ENCODE measurements at places on chromosomes 6 and 20. TPM values are rescaled to one million over a fixed set of nuclear protein-coding genes. Genes with fewer than 3 reads are reported as not detected.

DNA sequence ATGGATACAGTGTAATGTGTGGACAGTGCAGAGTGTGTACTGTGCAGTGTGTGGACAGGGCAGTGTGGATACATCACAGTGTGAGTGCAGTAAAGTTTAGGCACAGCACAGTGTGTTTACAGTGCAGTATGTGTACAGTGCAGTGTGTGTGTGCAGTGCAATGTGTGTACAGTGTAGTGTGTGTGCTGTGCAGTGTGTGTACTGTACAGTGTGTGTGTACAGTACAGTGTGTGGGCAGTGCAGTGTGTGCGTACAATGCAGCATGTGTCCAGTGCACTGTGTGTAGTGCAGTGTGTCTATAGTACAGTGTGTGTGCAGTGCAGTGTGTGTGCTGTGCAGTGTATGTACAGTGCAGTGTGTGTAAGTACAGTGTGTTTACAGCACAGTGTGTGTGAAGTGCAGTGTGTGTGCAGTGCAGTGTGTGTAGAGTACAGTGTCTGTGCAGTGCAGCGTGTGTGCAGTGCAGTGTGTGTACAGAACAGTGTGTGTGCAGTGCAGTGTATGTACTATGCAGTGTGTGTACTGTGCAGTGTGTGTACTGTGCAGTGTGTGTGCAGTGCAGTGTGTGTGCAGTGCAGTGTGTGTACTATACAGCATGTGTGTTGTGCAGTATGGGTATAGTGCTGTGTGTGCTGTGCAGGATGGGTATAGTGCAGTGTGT is 385.2 kb downstream of the KIF16B start:
- H3K4me1 ChIP-seq, result no peaks in the 10 kb centered on the region
- no peaks in the 10 kb centered on the region for H3K36me3 ChIP-seq
- H3K4me3 ChIP-seq, result no peak overlapping the region
- no peak overlapping the region for H3K27ac ChIP-seq
- H3K27me3 ChIP-seq, result no peaks in the 10 kb centered on the region

DNA sequence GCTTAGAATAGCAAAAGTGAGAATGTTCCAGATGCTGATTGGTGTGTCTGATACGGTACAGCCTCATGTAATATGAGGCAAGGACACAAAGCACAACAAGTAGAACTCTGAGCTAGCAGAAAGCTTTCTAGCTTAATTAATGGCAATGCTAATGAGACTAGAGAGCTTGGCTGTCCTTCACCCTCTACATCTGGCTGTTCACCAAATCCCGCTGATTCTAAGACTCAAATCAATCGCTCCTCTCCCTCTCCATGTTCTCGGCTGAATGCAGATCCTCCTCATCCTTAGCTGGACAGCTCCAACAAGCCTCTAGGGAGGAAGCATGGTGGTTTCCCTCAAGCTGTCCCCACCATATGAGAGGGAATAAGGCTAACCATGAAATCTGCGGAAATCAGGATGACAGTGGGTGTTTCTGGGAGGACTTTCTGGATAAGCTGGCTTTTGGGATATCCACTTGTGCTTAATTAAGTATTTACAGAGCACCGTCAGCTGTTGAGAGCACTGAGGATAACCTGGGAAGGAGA is 128.9 kb downstream of the FOXC1 start:
- no peak for DNase-seq
- no peaks in the 10 kb centered on the region for H3K36me3 ChIP-seq
- no peaks in the 10 kb centered on the region for H3K4me1 ChIP-seq
- no peak overlapping the region for H3K4me3 ChIP-seq
- H3K27me3 ChIP-seq, result no peaks in the 10 kb centered on the region
- H3K27ac ChIP-seq, result no peak overlapping the region

- H3K27me3 ChIP-seq, result no peaks in the 10 kb centered on the region
- H3K4me1 ChIP-seq, result peaks cover 15% of the 10 kb centered on the region
- peaks cover 15% of the 10 kb centered on the region for H3K36me3 ChIP-seq
- no peak overlapping the region for H3K27ac ChIP-seq
- DNase-seq, result no peak
Measured at GRCh38 chr6:153000243-153000642, 2.3 kb downstream of the MTRF1L start.

DNA sequence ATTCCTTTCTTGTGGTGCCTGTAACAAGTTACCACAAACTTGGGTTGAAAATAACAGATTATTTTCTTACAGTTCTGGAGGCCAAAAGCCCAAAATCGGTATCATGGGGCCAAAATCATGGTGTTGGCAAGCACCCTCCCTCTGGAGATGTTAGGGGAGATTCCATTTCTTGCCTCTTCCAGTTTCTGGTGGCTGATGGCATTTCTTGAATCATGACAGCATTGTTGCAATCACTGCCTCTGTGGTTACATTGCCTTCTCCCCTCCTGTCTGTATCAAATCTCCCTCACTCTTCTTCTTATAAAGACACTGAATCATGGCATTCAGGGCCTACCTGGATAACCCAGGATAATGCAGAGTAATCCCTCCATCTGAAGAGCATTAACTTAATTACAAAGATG is 17.9 kb upstream of the TENT5A start:
- no peak overlapping the region for H3K4me3 ChIP-seq
- peaks cover 16% of the 10 kb centered on the region for H3K4me1 ChIP-seq
- DNase-seq, result no peak
- H3K27ac ChIP-seq, result no peak overlapping the region
- H3K36me3 ChIP-seq, result no peaks in the 10 kb centered on the region

DNA sequence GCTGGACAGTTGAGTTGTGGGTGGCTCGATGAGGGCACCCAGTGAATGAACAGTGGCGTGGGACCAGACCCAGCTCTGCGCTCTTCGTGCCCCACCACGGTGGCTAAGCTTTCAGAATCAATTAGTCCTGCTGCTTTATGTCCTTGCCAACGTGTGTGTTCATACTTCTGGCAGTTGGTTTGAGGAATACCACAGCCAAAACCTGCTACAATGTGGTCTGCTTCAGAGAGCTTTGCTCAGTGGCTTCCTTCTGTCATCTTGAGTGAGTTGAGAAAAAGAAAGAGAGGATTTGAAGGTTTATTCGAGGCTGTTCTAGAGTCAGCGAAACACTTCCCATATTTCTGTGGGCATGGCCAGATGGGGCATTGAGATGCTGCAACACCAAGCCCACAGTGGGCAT is 39.5 kb upstream of the SLC22A2 start:
- no peaks in the 10 kb centered on the region for H3K36me3 ChIP-seq
- no peak overlapping the region for H3K4me3 ChIP-seq
- no peak overlapping the region for H3K27ac ChIP-seq

The IMPG1 gene
- not detected for polyA plus RNA-seq

DNA sequence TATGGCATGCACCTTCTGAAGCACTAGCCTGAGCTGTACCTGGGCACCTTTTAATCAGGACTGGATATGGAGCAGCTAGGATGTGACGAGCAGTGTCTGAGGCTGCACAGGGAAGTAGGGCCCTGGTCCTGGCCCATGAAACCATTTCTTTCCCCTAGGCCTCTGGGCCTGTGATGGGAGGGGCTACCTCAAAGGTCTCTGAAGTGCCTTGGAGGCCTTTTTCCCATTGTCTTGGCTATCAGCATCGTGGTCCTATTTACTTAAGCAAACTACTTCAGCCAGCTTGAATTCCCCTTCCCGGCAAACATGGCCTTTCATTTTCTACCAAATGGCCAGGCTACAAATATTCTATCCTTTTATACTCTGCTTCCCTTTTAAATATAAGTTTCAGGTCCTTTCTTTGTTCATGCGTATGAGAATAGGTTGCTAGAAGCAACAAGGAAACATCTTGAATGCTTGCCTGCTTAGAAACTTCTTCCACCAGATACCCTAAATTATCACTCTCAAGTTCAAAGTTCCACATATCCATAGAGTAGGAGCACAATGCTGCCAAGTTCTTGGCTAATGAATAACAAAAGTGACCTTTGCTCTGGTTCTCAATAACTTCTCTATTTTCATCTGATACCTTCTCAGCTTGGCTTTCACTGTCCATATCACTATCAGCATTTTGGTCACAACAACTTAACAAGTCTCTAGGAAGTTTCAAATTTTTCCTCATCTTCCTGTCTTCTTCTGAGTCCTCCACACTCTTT is 673.1 kb downstream of the HTR1B start:
- no peaks in the 10 kb centered on the region for H3K27me3 ChIP-seq
- H3K4me1 ChIP-seq, result no peaks in the 10 kb centered on the region
- H3K27ac ChIP-seq, result no peak overlapping the region
- no peak for DNase-seq

DNA sequence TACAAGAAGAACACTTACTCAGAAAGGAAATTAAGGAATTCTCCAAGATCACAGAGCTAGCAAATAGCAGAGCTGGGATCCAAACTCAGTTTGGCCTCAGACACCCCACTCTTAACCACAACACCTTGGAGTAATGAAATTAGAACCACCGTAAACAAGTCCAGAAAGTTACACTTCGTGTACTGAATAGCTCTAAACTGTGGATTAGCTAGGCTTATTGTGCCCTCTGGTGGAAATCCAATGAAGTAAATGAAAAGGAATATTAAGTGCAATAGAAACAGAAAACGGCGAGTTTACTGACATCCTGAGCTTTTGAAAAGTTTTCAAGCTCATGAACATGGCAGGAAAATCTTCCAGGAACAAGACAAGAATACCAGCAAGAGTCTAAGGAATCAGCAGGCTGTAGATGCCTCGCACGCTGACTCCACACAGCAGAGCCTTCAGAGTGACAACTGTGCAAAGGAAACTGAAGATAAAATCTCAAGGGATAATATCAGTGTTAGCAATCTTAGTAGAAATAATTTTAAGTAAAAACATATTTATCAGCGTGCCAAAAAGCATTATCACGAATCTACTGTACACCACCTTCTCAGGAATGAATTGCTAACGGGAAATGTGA is 34.6 kb downstream of the FBXO5 start:
- no peak overlapping the region for H3K4me3 ChIP-seq
- DNase-seq, result no peak
- no peaks in the 10 kb centered on the region for H3K36me3 ChIP-seq
- H3K27me3 ChIP-seq, result no peaks in the 10 kb centered on the region

DNA sequence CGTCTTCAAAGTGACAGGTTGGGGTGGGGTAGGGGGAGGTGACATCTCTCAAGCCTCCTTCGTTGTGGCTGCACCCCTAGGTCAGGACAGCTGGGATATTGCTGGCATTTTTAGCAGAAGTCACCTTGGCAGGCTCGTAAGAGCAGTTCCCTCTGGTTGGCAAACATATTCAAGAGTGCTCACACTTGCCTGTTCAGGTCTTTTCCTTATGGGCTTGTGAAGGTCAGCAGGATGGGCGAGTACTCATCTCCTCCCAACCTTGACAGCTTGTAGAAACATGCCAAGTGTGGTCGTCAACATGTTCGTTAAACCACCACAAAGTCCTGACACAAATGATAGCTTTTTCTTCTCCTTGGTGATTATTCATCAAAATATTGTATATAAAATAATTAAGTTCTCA is 113.6 kb downstream of the HDGFL1 start:
- no peaks in the 10 kb centered on the region for H3K27me3 ChIP-seq
- no peaks in the 10 kb centered on the region for H3K4me1 ChIP-seq
- H3K36me3 ChIP-seq, result no peaks in the 10 kb centered on the region
- no peak overlapping the region for H3K4me3 ChIP-seq
- no peak for DNase-seq

GRCh38 chr20:63090052-63090451 is 83.3 kb upstream of the BHLHE23 start:
- no peaks in the 10 kb centered on the region for H3K4me1 ChIP-seq
- no peak for DNase-seq
- H3K4me3 ChIP-seq, result no peak overlapping the region
- H3K36me3 ChIP-seq, result no peaks in the 10 kb centered on the region
- peaks cover 12% of the 10 kb centered on the region for H3K27me3 ChIP-seq

DNA sequence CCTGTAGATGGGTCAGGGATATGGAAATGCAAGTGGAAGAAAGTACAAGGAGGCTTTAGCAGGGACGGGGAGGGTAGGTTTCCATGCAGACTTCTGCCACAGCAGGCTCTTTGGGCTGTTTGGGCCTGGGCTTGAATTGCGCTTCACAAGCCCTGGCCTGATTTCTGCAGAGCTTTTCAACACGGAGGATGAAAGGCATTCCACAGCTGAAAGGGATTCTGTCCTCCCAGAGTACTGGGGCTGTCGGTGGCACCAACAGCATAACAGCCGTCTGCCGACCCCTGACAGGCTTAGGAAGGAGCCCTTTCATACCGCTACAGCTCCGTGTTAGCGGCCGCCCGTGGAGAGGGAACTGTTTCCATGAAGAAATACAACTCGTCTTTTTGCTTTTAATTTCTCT is 22.9 kb upstream of the TBC1D7 start:
- no peak overlapping the region for H3K27ac ChIP-seq
- H3K4me3 ChIP-seq, result no peak overlapping the region
- no peak for DNase-seq
- peaks cover 43% of the 10 kb centered on the region for H3K4me1 ChIP-seq
